ENCODE measurements at places on chromosomes 5 and 9.

DNA sequence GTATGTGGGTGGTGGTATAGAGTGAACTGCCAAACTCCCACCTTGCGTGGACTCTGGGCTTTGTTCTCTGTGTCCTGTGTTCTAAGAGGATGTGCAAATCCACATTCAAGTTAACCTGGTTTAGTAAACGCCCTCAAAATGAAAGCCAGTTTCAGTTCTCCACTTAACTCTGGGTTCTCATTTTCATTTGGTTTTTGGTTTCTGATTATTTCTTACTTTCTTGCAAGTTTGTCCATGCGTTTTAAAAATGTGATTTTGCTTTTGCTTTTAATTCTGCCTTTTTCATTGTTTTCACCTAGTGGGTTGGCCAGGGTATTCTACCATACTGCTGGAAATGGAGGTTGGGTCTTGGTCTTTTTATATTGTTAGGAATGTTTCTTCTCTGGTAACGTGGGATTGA is 38.2 kb downstream of the GALNT10 start:
- no peak for DNase-seq

- no peak for DNase-seq
Measured at GRCh38 chr5:146794326-146795029, 84.1 kb downstream of the PPP2R2B start.

GRCh38 chr9:110161940-110162339 is 46.0 kb downstream of the C9orf152 start:
- DNase-seq = no peak

GRCh38 chr5:72130351-72130761 is 23.1 kb downstream of the MAP1B start:
- no peak for DNase-seq

- no peak for DNase-seq
Measured at GRCh38 chr9:94591876-94592275, 1.7 kb downstream of the FBP2 start.

DNA sequence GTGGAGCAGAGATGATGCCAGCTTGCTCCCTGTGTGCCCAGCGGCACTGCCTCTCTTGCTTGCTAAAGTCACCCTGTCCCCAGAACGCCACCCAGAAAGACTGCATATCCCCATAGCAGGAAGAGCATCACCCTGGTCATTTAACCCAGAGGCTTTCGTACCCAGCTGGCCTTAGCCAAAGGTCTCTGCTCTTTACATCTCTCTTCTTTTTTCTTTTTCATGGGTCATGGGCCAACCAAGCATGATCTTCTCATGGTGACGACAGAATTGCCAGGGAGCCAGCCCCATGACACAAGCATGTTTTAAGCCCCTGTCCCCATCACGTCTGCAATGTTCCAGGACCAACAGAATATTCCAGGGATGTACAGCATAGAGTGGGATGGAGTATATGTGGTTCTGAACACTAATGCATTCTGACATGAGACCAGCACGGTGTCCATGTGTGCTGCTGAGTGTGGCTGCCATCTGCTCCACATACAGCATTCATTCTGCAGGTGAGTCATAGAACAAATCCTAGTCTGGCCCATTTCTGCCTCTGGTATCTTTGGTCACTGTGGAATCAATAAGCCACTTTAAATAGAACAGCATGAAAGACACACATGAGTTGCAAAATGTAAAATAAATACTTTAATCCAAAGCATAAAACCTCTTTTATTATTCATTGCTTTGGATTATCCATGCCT is 203.0 kb downstream of the MED10 start:
- DNase-seq = no peak

DNA sequence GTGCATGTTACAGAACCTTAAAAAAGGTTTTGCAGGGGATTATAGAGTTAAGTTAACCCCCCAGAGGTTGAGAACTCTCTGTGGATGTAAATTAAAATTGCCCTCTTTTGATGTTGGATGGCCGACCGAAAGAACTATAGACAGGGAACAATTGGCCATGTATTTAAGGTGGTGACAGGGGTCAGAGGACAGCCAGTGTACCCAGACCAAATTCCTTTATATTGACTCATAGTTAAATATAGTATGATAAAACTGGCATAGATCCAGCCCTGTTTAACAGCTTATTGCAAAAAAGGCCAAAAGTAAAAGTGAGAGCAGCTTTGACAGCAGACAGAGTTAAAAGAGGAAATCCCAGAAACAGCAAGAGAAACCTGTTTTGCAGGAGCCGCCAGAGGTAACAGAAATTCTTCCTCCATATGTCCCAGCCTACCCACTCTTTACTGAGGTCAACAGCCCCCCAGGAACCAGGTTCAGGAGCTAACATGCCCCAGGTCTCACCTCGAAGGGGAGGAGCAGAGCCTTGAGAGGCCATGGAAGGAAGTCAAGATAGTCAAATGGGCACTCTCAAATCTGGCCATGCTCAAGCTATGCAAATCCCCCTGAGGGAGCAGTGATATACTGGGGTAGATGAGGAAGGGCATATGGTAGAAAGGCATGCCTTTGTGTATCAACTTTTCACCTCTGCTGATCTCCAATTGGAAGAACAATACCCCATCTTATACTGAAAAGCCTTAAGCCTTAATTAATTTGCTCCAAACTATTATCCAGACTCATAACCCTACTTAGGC is 156.4 kb upstream of the COX7C start:
- no peak for DNase-seq

GRCh38 chr5:102754767-102755431 is at the start of gene PAM:
Gene PAM (plus strand): TSS chr5:102755305. CDS start chr5:102866196, 110,891 bp downstream.
- peak; percentile 21 for DNase-seq

DNA sequence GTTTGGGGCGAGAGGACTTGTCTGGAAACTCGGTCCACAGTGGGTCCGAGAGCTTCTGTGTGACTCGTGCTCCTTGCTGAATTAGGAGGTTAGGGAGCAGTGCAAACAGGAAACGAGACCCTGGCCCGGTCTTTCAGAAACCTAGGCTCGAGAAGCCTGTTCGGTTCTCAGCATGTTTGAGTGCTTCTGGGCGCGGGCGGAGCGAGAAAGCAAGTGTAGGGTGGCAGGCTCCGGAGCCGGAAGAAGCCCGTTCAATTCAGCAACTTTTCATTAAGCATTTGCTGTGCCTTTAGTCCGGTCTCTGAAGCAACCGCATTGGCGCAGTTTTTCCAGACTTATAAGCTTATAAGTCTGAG is 547 bp downstream of the CLTA start:
- no peak for DNase-seq

DNA sequence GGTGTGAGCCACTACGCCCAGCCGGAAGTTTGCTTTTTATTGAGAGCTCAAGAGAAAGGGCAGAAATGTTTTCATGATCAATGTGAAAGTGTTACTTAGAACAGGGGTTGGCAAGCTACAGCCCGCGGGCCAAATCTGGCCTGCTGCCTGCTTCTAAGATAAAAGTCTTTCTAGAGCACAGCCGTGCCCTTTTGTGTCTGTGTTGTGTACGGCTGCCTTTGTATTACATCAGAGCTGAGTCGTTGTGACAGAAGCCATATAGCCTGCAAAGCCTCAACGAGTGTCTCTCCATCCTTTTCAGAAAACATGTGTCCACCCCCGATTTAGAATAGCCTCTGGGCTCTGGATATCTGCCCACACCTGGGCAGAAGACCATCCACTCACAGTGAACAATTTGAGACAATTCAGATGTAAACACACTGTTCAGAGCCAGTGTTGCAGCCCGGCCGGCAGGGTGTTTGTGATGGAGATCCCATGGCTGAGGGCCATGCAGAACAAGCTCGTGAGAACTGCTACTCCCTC is 28.8 kb downstream of the AK8 start:
- DNase-seq = no peak

DNA sequence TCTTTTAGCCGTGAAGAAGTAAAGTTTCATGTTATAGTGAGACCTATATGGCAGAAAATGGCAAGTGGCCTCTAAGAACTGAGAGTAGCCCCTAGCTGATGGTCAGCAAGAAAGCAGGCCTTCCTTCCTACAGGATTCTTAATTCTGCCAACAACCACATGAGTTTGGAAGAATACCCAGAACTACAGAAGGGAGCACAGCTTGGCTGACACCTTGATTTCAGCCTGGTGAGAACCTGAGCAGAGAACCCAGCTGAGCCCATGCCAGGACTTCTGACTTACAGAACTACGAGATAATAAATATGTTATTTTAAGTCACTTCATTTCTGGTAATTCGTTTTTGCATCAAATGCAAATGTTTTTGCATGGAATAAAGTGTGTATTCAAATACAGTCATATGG is 5.9 kb upstream of the FBXL17 start:
- DNase-seq = no peak

- DNase-seq = no peak
Measured at GRCh38 chr9:112226091-112226490, 51.0 kb upstream of the SUSD1 start.

GRCh38 chr9:110031511-110032173 is 176.3 kb downstream of the C9orf152 start:
- no peak for DNase-seq

GRCh38 chr5:75138689-75139088 is 86.3 kb upstream of the GCNT4 start:
- DNase-seq = no peak

DNA sequence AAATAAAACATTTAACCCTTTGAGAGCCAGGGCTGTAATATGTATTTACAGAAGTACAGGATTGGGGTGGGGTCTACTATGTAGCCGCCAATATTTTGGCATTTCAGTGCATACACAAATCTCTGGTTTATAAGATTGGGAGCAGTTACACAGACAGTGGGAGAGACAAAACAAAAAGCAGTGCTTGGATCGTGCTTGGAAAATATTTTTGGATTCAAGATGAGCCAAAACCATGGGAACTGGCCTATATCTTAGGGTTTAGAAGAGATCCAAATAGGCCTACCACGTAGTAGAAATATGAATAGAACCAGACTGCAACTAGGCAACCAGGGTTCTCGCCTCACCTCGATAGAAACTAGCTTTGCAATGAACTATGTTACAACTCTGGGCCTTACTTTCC is 169.6 kb downstream of the SLC12A2 start:
- no peak for DNase-seq

DNA sequence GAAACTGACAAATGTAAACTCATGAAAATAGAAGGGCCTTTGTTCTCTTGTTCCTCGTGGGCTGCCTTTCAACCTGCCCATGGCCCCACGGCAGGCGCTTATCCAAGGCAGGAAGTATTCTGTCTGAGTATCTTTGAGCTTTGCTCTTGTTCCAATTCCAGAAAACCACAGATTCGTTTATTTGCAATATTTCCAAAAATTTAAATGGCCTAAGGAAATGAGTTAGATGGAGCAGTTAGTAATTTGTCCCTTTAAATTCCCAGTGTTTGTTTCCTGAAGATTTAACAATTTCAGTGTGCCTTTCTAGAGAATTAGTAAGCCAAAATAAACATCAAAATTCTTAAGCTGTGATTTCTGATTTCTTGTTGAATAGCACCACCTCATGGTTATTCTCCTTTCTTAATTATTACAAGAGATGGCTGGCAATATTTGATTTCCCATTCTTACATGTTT is 299.4 kb upstream of the RASA1 start:
- no peak for DNase-seq

DNA sequence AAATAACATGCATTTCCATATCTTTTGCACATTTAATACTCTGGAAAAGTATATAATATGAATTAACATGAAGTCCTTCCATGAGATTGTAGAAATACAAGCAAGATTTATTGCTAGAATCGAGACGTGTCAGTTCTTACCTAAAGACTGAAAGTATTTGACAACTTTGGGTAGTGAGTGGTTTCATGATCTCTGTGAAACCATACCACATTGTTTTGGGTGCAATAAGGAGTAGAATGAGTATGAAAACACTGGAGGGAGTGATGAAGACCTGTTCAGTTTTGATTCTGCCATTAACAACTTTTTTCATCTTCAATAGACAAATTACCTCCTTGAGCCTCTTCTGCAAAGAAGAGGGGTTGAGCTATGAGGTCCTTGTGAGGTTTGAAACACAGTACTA is 133.7 kb downstream of the NUDT12 start:
- no peak for DNase-seq

GRCh38 chr9:112339886-112340285 is 6.5 kb upstream of the PTBP3 start:
- DNase-seq = no peak

DNA sequence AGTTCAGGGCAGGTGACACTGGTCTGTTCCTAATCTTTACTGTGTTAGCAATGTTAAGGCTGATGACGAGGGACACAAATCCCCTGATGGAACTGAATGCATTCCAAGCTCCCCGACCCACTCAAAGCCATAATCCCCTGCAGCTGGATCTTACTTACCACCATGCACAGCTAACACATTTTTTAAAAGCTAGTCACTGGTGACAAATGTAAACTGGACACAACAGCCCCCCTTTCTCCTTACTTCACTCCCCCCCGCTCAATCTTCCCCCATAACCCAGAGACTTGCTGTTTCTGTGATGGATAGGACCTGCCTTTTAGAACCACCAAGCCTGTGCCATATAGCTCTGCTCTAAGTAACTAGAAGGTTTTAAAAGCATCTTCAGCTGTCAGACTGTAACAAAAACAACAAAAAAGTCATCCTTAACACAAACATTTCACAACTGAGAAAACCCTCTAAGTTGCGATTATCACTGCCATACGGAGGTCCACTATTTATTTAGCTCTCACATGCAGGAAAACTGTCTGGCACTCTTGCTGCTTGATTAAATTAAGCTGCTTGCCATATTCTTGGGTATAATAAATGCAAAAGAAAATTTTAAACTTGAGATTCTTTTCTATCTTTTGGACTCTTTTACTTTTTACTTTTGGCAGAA is 44.4 kb downstream of the BNC2 start:
- no peak for DNase-seq

- DNase-seq = no peak
Measured at GRCh38 chr5:150630016-150630415, 10.4 kb upstream of the SYNPO start.

- DNase-seq = no peak
Measured at GRCh38 chr9:35538361-35539234, 48.7 kb downstream of the RUSC2 start.

DNA sequence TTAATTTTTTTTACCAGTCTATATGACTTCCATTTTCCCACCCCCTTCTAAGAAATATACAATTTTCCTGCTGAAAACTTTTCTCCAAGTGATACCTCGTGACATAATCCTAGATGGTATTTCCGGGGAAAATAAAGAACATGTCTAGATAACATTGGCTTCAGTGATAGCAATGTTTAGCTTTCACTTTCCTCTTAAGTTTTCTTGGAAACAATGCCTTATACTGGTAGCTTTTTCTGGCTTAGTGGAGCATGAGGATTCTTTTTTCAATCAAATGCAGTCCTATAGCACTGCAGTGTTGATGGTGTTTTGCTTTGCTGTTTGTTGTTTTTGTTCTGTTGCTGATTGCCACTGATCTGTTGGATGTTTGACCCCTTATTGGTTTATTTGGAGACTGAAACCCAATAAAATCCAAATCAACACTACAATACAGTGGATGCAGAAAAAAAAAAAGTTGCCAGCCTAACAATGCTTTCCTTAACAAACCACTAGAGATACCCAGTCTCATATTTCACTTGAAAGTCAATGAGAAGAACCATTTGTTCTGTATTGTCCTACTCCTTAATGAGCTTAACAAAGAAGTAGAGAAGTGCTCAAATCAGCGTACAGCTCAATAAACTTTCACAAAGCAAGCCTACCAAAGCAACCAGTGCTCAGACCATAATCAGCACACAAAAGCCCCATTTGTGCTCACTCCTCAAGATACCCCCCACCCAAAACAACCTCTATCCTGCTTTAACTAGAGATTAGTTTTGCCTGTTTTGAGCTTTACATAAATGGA is 74.2 kb upstream of the GRAMD2B start:
- DNase-seq = no peak

GRCh38 chr5:62268234-62268633 is 37.8 kb upstream of the KIF2A start:
- no peak for DNase-seq

- DNase-seq = no peak
Measured at GRCh38 chr9:88991066-88992034, at the start of gene S1PR3. Gene S1PR3 (plus strand): TSS chr9:88991468. CDS start chr9:89001201, 9,733 bp downstream.
